ENCODE measurements at places on chromosomes 12 and 14.

- DNase-seq = no peak
Measured at GRCh38 chr12:9992296-9992695, 6.6 kb downstream of the CLEC1B start.

- DNase-seq = no peak
Measured at GRCh38 chr12:51773145-51773869, 75.2 kb downstream of the FIGNL2 start.

- no peak for DNase-seq
Measured at GRCh38 chr12:68414988-68415387, 82.8 kb upstream of the MDM1 start.

- peak; percentile 60 for DNase-seq
Measured at GRCh38 chr14:61444215-61444768, 122.9 kb downstream of the PRKCH start.

DNA sequence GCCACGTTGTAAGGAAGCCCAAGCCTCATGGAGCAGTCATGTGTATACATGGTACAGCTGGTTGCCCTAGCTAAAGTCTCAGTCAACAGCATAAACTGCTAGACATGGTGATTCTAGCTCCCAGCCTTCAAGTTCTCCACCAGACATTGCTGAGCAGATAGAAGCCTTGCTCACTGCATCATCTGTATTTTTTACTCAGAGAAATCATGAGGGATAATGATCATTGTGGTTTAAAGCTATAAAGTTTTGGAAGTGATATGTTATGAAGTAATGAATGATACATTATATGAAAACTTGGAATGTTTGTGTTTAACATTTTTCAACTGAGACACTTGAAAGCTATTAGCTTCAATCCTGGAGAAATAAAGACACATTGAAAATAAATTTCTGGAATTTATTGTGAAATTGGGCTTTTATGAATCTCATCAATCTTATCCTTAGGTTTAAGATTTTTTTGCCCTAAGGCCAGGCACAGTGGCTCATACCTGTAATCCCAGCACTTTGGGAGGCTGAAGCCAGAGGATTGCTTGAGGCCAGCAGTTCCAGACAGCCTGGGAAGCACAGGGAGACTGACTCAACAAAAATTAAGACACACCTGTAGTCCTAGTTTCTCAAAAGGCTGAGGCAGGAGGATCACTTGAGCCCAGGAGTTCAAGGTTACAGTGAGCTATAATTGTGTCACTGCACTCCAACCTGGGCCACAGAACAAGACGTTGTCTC is 5.6 kb upstream of the NFATC4 start:
- no peak for DNase-seq

DNA sequence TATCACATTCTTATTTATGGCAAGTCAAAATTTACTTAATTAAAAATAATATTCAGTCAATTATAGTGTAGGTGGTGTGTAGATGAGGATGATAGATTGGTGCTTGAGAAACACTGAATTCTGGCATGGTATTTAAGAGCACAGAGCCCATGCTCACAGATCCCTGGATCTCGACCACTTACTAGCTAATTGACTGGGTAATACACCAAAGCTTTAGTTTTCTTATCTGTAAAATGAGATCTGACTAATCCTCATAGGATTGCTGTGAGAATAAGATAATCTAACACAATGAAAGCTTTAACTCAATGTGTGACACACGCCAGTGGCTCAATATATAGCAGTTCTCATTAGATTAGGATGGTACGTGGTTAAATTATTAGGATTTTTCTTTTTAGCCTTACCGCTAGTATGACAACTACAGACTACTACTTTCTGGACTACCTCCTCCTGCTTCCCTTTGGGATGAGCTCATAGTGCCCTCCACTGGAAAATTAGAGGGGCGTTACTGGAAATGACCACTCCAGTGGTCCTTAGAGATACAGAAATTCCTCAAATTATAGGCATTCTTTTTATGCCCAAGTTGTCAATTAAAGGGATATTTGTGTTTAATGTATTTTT is 482.8 kb upstream of the TBX3 start:
- no peak for DNase-seq
